Stimulated activated CD8-positive, alpha-beta memory T cell treated with anti-CD3 and anti-CD28 coated beads, Interleukin-2, amount 100 ng/mL, for 1 hour (primary cell): ENCODE measurements at places on chromosomes 12 and 14.

- DNase-seq: no peak
These were observed 17.7 kb upstream of the ASCL1 start for GRCh38 chr12:102939670-102940222.

GRCh38 chr12:87198181-87198580 is 831.0 kb downstream of the C12orf50 start:
- DNase-seq: no peak

- DNase-seq: no peak
These were observed 6.0 kb upstream of the GPR84 start for GRCh38 chr12:54370171-54370730.

- no peak for DNase-seq
These were observed 404.4 kb upstream of the MGAT4C start for GRCh38 chr12:86660488-86661147.

GRCh38 chr12:67067453-67068203 is 201.5 kb upstream of the CAND1 start:
- no peak for DNase-seq
